ENCODE measurements at places on chromosomes 4 and X.

GRCh38 chrX:136666088-136666487 is 18.1 kb downstream of the CD40LG start:
- DNase-seq: no peak

DNA sequence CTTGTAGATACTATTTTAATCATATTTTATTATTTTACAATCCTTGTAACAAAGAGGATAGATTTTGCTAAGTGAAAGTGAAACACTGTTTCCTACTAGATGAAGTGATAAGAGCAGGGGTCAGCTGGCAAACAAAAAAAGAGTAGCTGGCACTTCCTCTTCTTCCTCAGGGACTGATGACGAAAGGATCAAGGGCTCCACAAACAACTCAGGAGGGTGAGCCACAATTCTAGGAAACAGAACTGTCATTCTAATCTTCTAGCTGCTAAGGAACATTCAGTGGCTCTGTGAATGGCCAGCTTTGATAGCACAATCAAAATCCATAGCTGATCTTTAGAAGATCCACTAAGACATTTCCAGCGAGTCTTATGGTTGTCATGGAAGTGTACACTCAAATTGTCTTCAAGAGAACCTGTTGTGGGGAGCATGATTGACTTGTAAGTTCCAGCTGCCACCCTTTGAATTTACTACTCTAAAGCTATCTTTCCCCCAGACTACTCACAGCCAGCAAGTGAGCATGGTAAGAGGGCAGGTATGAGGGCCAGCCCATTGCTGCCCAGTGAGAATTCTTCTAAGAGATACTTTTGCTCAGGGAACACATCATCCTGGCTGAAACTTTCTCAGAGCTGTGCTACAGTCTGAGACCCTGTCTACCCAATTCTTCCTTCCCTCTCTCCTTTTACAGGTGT is 275.7 kb upstream of the RASGEF1B start:
- DNase-seq: no peak

- DNase-seq: no peak
These were observed 28.6 kb downstream of the FAM241A start for GRCh38 chr4:112173593-112174558.

DNA sequence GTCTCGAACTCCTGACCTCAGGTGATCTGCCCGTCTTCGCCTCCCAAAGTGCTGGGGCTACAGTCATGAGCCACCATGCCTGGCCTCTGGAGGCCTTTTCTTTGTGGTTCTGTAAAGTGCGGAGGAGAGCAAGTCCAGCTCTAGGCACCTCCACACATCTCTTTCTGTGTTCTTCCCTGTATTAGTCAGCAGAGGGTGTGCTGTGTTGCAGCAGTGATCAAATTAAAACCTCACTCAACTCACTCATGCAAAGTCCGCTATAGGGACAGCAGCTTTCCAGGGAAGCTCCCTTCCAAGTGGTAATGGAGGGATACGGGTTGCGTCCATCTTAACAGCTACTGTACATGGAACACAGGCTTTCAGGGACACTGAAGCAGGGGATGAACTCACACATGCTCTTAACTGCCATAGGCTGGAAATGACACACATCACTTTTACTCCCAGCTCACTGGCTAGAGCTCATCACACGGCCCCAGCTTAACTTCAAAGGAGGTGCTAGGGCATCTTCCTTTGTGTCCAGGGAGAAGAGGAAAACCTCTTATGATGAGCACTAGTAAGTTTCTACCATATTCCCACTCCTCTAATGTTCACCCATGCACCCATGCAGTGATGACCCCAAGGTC is 36.0 kb upstream of the CCNG2 start:
- no peak for DNase-seq

- no peak for DNase-seq
These were observed 15.4 kb downstream of the SMIM10 start for GRCh38 chrX:135006187-135006586.

DNA sequence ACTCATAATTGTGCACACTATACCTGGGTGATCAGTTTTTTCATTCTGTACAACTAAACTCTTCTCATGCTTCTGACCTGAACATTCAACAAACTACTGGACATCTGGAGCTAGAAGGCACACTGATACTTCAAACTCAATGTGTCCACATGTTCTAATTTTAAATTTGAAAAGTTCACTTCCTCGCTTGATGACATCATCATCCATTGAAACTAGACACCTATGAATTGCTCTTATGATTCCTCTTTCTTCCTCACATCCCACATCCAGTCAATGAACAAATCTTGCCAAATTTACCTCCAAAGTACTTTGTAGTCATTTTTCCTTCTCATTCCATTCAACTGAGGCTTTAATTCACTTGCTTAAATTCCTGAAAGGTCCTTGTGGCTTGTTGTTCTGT is 549.4 kb downstream of the GALNTL6 start:
- no peak for DNase-seq

DNA sequence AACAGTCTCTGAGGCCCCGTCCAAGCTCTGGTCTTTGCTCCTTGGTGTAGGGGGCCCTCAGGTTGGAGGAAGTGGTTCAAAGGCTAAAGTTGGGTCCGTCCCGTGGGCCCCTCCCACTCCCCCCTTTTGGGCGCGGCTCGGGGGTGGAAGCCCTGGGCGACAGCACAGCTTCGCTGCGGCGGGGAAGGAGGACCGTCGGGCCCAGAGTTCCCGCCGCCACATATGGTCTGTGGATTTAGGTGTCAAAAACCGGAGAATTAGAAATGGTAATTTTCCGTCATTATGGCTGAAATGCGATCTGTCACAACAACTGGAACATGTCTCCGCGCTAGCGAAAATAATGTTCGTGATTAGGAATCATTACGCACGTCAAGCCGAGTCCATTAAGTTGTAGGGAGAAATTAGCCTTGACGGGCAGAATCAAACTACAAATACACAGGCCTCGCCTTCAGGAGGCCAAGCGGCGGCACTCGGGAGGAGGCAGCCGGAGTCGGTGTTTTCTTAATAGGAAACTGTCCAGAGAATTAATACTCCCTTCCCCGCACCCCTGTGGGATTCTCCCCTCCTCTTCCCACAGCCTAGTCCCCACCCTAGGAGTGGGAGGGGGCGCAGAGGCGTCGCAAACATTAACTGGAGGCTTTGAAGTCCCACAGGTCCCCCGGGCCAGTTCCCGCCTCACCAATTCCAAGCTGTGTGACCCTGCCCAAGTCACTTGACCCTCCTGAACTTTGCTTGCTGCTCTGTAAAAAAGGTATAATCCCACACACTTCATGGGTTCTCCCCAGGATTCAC is 15.0 kb downstream of the NKX3-2 start:
- DNase-seq: no peak

- DNase-seq: no peak
These were observed 1848.9 kb upstream of the TENM3 start for GRCh38 chr4:180394312-180394711.

DNA sequence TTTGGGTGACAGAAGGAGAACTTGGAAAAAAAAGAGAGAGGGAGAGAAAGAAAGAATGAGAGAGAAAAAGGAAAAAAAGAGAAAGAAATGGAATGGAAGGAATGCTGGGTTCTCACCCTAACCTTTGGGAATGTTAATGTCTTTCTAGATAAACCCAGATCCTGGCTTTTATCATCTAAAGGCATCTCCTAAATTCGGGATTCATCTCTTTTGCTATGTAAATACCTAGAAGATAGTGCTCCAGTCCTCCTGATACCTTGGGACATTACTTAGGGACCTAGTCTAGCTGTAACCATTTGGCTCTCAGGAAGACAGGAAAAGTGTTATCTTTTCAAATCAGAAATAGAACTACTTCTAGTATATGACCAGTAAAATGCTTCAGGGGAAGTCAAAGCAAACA is 15.8 kb upstream of the SPCS3 start:
- DNase-seq: no peak

- no peak for DNase-seq
These were observed 13.3 kb downstream of the CLDN22 start for GRCh38 chr4:183306811-183307210.

DNA sequence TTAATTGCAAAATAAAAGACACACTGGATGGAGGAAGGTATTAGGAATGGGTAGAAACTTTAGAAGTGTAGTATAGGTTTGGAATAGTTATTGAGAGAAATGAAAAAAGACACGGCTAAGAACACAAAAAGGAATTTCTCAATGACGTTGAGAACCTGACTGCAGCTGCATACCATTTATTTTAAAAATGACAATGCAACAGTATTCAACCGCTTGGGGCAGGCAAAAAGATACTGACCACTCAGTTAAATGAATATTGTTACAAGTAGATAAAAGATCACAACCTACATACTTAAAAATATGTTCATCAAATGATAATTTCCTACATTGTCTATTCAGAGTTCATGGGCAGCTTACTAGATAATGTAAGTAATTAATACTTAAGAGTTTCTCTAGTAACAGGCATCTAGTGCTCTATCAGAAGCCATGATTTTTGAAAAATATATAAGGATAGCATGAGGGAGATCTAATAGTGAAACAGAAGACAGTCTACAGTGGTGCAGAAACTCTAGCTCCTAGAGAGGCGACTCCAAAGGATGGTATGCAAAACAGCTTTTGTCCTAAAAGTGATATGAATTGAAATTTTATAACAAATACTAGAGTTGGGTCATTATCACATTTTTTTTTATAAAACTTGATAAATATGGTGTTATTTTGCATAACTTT is 216.2 kb upstream of the VEGFC start:
- DNase-seq: no peak

- DNase-seq: no peak
These were observed 178.6 kb downstream of the TRAM1L1 start for GRCh38 chr4:116906758-116907157.

DNA sequence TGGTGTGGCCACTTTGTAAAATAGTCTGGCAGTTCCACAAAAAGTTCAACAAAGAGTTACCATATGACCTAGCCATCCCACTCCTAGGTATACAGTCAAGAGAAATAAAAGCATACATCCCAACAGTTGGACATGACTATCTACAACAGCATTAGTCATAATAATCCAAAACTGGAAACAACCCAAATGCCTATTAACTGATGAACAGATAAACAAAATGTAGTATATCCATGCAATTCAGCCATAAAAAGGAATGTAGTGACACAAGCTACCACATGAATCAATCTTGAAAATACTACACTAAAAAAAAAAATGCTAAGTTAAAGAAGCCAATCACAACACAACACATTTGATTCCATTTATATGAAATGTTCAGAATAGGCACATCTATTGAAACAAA is 16.1 kb downstream of the MED14 start:
- no peak for DNase-seq

Data from stimulated activated CD4-positive, alpha-beta T cell treated with anti-CD3 and anti-CD28 coated beads, Interleukin-2, amount 100 ng/mL, for 24 hours (primary cell).